ENCODE measurements at places on chromosomes 11 and 22.

DNA sequence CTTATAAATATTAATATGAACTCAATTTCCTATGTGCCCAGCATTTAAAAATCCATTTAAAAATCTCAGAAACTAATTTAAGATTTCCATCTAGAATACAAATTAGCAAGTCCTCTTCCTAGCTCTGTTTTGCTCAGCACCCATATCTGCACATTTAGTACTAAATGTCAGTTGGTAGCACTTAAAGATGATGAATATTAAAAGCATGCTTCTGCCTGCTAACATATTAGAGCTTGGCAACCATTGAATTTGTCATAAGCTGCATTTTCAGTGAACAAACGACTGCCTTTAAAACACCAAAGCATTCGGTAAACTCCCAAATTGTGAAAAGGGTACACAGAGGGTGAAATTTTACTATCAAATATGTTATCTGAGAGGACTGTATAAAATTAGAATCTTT, 177.7 kb downstream of the CADM1 start:
- DNase-seq = no peak

GRCh38 chr11:3853899-3854659, 1.4 kb upstream of the STIM1 start:
- DNase-seq = no peak

GRCh38 chr11:79025622-79026021, 415.2 kb downstream of the TENM4 start:
- no peak for DNase-seq

- no peak for DNase-seq
Observed at GRCh38 chr11:95799546-95799945, 9.2 kb downstream of the CEP57 start.

DNA sequence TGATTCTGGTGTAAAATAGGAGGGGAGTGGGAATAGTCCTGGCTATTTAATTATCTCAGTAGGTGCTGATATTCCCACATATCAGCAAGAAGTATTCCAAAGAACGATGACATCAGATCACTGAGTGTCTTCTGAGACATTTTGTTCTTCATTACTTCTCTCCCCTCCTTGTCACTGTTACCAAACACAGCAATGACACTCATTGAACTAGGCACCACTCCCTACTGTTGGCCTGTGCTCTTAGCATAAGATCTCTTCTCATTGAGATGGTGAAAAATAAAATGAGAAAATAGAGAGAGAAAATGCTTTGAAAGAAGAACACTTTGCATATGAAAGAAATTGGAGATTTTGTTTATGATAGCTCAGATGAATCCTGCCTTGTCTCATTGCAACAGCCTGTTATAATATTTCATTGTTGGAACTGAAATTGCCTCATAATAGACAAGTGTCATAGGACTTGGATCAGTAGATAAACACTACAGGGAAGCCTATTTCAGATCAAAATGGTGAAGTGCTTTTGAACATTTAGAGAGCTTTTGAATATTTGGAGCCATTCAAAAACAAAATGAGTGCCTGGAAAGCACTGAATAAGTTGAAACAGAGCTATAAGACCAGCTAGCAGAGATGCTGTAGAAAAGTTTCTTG, 11.3 kb upstream of the ETS1 start:
- no peak for DNase-seq

GRCh38 chr22:27803841-27804415, 2.4 kb upstream of the MN1 start:
- no peak for DNase-seq

DNA sequence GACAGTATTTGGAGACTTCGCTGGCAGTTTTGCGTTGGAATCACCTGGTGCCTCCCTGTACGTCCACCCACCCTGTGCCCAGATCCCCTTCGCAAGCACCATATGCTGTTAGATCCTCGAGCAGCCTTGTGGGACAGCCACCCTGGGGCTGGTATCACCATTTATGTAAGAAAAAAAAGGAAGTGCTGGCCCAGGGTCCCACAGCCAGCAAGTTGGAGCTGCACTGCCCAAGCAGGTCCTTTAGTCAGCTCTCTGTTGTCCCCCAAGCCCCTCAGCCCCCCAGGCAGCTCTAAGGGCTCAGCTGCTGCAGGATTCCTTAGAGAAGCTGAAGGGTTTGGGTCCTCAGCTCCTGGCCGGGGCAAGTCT, 80.3 kb downstream of the FBLN1 start:
- no peak for DNase-seq

- no peak for DNase-seq
Observed at GRCh38 chr11:97973352-97973857, 1047.3 kb upstream of the CNTN5 start.

GRCh38 chr11:78465169-78465942, 47.7 kb upstream of the GAB2 start:
- DNase-seq = no peak

GRCh38 chr11:57644748-57645688, 4.7 kb downstream of the YPEL4 start:
- DNase-seq = no peak

- DNase-seq = peak; percentile 63
Observed at GRCh38 chr11:66347425-66348276, at the start of gene B4GAT1. TSS of gene B4GAT1 (minus strand) at chr11:66347629. CDS start at chr11:66347545, 84 bp downstream.

DNA sequence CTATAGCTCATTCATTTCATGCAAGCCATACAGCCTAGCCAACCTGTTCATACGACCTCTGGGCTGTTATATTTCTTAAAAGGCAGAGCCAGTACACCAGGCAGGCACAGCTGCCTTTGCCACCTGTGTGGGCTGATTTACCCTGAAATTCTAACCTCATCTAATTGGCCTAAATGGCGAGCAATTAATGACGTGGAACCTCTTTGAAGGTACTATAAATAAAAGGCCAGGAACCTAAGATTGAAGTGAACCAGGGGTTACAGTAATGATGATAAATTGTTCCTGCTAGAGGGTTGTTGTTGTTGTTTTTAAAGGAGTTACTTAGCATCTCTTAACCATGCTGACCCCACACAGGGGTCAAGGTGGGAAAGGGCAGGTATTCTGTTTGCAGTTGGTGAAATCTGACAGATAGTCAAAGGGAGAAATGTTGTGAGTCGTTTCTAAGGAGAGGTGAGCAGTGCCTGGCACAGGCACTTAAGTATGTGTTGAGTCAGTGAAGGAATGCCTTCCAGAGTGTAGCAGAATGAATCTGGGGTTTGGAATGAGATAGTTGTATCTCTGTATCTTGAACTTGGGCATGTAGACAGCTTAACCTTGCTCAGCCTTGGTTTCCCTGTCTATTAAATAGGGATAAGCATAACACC, 213.5 kb upstream of the NAV2 start:
- no peak for DNase-seq
